ENCODE measurements at places on chromosomes 2 and 18.
A peak's percentile ranks its signal among the peaks of the same experiment; 100 is the strongest.

DNA sequence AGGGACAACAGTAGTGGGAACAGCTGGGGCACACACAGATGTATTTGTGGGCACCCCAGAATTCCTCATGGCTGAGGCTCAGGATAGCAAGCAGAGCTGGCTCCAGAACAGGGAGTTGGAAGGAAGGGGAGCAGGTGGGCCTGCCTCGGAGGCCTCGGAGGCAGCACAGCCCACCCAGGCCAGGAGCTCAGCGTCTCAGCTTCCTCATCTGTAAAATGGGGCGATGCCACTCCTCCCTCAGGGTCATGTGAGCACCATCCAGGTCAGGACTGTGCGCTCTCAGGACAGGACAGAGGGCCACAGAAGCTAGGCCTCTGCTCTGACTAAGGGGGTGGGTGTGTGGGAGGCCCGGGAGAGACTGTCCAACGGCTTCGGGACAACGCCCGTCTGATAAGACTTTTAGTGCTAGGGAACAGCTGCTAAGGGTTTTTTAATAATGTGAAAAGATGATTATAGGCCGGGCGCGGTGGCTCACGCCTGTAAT is 106.2 kb downstream of the HDAC4 start:
- peak; percentile 70 for DNase-seq

GRCh38 chr2:69216535-69217332 is 170.3 kb downstream of the GFPT1 start:
- DNase-seq, result no peak

- DNase-seq, result no peak
Measured at GRCh38 chr18:26546170-26546874, 2.0 kb downstream of the KCTD1 start.

DNA sequence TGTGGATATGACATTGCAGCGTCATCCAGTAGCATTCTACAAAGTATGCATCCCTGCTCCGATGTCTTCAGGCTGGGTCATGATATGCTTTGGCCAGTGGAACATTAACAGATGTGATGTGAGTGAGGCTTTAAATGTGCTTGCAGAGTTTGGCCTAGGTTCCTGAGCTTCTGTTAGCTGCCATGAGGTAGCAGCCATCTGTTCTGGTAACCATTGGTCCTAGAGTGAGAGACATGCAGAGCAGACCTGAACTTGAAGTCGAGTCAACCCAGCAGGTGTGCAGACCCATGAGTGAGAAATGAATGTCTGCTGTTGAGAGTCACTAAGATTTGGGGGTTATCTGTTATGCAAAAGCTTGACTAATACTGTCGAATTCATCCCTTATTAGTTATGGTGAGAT is 73.8 kb upstream of the NABP1 start:
- no peak for DNase-seq

DNA sequence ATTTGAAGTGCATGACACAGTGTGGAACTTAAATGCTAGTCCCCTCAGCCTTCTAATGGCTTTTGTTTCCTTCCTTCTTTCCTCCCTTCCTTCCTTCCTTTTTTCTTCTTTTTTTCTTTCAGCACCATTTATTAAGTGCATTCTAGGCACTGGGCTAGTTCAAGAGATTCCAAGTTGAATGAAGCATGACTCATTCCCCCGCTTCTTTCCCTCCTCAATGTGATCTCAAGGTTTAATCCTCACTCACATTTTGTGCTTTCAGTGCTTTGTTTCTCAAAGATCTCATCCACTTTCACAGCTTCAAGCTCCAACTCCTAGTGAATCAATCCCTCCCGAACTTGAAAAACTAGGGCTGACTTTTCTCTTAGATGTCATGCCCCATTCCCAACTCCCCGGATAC is 90.1 kb downstream of the LBH start:
- no peak for DNase-seq

DNA sequence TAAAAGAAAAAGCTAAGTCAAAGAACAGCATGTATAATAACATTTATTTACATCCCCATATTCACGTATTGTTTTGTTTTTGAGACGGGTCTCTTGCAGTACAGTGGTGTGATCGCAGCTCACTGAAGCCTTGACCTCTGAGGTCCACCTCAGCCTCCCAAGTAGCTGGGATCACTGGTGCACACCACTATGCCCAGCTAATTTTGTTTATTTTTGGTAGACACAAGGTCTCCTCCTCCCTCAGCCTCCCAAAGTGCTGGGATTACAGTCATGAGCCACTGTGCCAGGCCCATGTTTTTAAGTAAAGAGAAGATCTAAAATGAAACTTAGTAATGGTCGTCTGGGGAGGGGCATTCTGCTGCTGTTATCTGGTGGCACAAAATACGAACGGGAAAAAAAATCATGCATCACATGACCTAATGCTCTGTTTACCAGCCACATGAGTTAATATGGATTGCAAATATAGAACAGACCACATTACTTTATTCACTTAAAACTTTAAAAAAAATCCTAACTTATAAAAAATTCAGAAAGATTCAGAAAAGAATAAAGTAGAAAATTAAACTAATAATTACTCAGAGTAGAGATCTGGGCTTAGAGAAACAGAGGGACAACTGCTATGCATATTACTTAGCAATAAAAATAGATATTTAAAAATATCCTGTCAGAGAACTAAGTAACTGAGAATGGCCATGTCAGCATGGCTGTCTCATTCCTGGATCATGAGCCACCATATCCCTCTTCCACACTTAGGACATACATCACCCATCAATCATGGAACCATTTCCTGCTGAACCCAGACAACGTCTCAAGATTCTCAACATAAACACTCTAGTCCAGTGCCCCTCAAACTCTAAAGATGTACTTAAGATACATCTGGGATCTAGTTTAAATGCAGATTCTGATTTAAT is 7.3 kb downstream of the MMADHC start:
- no peak for DNase-seq

GRCh38 chr18:75157851-75158250 is 51.1 kb downstream of the PTGR3 start:
- DNase-seq, result no peak

DNA sequence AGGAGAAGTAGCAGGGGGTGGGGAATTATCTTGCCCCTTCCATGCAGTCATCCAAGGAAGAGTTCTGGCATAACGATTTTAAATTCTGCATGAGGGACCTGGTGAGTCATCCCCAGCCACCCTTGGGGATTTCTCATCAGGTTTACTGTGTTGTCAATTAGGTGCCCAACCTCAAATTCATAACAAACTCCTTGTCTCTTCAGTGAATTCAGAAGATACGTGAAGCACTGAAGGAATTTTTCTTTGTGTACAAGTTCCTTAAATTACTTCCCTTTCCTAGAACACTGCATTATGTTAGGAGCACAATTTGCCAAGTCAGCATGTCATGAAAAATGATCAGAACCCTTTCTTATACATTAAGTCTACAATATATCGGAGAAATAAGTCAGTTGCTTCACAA is 70.8 kb upstream of the NOSTRIN start:
- peak; percentile 16 for DNase-seq

- DNase-seq, result peak; percentile 54
Measured at GRCh38 chr2:154386186-154386585, 312.3 kb upstream of the KCNJ3 start.

GRCh38 chr2:240922982-240923537 is 16.9 kb downstream of the CROCC2 start:
- no peak for DNase-seq

DNA sequence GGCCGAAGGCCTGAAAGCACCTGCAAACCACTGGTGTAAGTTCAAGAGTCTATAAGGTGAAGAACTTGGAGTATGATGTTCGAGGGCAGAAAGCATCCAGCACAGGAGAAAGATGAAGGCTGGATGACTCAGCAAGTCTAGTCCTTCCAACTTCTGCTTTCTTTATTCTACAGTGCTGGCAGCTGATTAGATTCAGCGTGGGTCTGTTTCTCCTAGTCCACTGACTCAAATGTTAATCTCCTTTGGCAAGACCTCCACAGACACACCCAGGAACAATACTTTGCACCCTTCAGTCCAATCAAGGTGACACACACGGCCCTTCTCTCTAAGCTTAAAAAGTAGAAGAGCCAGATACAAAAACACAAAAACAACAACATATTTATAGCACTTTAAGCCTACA is 43.4 kb downstream of the NMS start:
- DNase-seq, result peak; percentile 83

GRCh38 chr2:108947271-108947907 is 41.6 kb downstream of the EDAR start:
- DNase-seq, result no peak

- peak; percentile 83 for DNase-seq
Measured at GRCh38 chr2:178280244-178280852, 86.0 kb downstream of the OSBPL6 start.

GRCh38 chr2:19753818-19754217 is 148.0 kb downstream of the TTC32 start:
- no peak for DNase-seq

GRCh38 chr2:96604104-96604503 is 34.0 kb downstream of the KANSL3 start:
- no peak for DNase-seq

GRCh38 chr2:44100351-44100750 is 68.3 kb upstream of the PPM1B start:
- peak; percentile 81 for DNase-seq

DNA sequence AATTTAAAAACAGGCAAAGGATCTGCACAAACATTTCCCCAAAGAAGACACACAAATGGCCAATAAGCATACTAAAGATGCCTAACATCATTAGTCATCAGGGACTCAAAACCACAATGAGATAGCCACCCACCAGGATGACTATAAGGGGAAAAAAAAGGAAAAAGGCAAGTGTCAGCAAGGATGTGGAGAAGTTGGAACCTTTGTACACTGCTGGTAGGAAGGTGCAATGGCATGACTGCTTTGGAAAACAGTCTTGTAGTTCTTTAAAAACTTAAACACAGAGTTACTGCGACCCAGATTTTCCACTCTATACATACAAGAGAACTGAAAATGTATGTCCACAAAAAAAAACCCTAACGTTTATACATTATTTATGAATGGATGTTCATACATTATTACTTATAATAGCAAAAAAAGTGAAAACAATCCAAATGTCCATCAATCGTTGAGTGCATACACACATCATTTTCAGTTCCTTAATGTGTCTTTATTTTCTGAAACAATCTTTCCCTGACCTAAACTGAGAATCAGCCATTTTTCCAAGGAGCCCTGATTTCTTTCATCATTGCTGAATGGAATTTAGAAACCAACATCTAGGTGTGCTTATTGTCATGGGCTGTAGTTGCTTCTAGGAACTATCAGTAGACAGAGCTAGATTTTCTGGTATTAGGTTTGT is 64.7 kb upstream of the TLK1 start:
- DNase-seq, result peak; percentile 64

DNA sequence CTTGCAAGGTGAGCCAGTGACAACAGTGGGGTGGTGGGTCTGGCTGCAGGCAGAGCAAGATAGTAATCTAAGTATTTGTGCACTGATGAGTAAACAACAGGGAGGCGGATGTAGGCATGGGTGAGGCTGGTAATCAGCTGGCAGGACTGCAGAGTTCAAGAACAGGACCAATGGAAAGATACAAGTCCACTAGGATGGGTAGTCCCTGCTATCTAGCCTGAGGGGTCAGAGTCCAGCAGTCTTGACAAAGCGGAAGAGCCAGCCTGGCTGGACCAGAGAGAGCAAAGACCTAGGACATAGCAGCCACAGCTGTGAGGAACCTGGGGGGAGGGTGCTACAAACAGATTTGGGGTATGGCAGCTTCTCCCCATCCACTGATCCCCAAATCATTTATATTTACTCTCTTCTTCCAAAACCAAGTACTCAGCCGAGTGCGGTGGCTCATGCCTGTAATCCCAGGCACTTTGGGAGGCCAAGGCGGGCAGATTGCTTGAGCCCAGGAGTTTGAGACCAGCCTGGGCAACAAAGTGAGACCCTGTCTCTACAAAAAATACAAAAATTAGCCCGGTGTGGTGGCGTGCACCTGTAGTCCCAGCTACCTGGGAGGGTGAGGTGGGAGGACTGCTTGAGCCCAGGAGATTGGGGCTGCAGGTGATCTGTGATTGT is 25.9 kb downstream of the VIL1 start:
- DNase-seq, result no peak

DNA sequence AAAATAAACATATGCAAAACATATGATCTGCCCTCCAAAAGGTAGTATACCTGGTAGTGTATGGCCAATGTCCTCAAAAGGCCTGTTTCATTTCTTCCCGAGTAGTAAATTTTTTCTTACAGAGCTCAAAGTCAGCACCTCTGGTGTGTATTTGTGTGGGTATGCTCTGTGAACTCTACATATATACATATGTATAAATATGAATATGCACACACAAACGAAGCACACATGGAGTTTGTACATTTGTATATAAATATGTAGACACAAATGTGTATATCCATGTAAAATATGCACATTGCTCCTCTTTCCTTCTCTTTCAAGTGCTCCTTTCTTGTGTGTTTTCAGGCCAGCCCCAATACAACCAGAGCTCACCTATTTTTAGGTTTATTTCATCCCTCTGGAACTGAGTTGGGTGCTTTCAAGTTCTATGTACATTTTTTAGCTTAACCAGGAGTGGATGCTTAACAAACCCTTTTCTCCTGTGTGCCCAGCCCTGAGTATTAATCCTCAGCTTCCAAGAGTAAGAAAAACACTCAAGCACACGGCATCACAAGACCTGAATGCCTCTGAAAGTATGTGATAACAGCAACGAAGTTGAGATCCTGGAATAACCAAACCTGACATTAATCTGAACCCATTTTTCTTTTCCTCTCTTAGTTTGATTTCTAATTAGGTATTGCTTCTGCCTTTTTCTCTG is 12.2 kb upstream of the GALNT5 start:
- no peak for DNase-seq

DNA sequence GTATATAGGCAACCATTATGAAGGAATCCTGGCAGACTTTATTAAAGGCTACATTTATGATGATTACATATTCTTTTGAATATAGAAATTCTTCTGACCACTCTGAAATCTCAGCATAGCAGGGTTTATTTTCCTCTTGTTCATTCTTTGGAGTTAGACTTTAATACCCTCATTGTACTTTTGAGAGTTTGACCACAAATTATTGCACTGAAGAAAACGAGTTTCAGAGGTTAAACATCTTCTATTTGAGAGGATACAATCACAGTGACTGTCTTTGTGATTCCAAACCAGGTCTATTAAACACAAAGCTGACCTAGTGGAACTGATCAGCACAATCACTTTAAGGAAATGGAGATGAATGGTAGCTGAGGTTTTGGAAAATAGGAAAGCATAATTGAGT is 71.3 kb downstream of the XIRP2 start:
- no peak for DNase-seq

DNA sequence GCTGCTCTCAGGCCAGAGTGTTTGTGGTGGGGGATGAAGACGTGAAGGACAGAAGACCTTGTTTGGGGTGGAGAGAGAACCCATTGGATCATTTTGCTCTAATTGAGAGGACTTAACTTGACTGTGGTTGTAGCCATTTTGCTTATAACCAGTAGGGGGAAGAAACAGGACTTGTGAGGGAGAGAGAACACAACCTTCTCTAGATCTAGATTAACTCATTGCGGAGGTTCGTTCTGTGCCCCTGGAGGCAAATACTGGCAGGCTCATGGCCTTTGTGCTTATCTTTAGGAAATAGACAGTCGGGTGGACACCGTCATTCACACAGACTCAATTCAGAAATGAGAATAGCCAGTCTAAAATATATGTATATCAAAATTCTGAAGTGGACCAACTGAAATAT is 147.0 kb upstream of the LHCGR start:
- peak; percentile 45 for DNase-seq
